Kidney epithelial cell (primary cell): ENCODE measurements at places on chromosomes 11 and 22.

DNA sequence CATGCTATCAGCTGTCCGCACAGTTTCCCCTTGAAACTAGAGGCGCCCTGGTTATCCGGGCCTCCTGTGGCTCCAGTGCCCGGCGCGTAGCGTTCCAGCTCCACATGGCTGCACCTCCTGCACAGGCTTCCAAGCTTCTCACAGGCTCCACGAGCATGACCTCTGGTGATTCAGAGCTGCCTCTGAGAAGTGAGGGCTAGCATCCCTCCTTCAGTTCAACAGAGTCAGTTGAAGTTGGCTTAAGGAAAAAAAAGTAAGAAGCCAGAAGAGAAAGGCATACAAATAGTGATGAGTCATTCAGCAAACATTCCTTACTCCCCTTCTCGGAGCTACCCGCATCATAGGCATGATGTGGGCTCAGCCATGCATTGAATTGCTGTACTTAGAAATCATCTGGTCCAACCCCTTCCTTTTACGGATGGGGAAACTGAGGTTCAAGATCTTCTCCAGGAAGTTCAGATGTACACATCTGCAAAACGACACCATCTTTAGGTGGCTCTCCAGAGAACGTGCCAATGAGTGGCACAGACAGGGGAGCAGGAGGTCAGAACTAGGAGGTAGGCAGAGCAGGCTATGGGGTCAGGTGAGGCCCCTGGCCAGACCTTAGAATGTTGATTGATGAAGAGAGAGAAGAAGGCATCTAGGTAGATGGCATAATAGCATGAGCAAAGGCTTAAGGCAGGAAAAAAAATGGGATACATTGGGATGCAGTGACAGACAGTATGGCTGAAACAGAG, 216.3 kb upstream of the TBCEL start:
- peak; percentile 100 for DNase-seq

- no peak for DNase-seq
Observed at GRCh38 chr11:94036096-94036495, 14.9 kb downstream of the HEPHL1 start.

- DNase-seq = no peak
Observed at GRCh38 chr11:35332524-35332923, 86.8 kb downstream of the SLC1A2 start.

- no peak for DNase-seq
Observed at GRCh38 chr11:75532200-75533048, 6.7 kb upstream of the GDPD5 start.

DNA sequence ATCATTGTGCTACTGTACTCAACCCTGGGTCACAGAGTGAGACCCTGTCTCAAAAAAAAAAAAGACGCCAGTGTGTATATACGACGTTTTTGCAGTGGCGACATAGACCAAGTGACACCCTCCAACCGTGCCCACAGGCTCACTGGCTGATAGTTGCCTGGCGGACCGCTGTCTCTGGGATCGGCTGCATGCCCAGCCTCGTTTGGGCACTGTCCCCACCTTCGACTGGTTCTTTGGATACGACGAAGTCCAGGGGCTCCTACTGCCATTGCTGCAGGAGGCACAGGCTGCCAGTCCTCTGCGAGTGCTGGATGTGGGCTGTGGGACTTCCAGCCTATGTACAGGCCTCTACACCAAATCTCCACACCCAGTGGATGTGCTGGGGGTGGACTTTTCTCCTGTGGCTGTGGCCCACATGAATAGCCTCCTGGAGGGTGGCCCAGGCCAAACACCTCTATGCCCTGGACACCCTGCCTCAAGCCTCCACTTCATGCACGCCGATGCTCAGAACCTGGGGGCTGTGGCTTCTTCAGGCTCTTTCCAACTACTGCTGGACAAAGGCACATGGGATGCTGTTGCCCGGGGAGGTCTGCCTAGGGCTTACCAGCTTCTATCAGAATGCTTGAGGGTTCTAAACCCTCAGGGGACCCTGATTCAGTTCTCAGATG, 1.3 kb downstream of the CSKMT start:
- no peak for DNase-seq

- no peak for DNase-seq
Observed at GRCh38 chr11:17774232-17775034, 39.9 kb downstream of the KCNC1 start.

DNA sequence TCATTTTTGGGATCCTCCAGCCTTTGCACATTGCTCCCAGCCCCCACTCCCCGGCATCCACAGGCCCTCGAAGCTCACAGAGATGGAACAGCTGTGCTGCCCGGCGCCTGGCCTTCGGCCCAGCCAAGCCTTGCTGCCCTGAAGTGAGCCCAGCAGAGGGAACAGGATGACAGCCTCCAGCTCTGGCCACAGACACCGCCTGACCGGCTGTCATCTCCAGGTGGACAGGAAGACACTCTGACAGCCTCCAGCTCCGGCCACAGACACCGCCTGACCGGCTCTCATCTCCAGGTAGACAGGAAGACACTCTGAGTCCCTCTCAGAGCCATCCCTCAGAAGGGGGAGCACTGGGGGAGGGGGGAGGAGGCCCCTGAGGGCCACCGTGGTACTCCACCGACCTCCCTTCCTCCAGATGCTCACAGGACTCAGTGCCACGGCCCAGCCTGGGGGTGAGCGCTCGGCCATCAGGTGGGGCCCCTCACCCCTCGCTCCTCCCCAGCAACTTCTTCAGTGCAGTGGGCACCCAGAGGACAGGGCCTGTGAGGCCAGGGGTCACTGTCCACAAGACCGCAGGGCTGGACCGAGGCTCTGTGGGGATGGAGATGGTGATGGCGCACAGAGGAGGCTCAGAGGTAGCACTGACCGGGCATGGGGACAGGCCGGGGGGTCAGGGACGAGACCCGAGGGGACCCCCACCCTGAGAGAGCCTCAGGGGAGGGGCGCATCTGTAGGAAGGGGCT, 58.6 kb downstream of the BRD1 start:
- DNase-seq = no peak

GRCh38 chr11:66951927-66952337, 6.3 kb downstream of the PC start:
- no peak for DNase-seq

GRCh38 chr22:35781898-35782297, 64.2 kb downstream of the APOL5 start:
- DNase-seq = no peak

- no peak for DNase-seq
Observed at GRCh38 chr11:9947231-9947864, 283.5 kb downstream of the SWAP70 start.

DNA sequence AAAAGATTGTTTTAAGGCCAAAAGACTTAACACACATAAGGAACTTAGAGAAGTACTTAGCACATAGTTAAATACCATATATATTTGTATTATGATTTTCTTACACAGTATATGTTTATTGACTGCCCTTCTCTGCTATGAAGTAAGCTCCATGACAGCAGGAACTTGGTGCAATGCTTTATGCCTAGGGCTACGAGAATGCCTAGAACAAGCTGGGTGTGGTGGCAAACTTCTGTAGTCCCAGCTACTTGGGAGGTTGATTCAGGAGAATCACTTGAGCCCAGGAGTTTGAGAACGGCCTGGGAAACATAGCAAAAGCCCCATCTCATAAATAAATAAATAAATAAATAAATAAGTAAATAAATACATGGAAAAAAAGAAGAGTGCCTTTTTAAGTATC, 1.9 kb downstream of the SLC5A12 start:
- DNase-seq = no peak

- no peak for DNase-seq
Observed at GRCh38 chr11:95972060-95972459, 48.2 kb upstream of the MTMR2 start.

DNA sequence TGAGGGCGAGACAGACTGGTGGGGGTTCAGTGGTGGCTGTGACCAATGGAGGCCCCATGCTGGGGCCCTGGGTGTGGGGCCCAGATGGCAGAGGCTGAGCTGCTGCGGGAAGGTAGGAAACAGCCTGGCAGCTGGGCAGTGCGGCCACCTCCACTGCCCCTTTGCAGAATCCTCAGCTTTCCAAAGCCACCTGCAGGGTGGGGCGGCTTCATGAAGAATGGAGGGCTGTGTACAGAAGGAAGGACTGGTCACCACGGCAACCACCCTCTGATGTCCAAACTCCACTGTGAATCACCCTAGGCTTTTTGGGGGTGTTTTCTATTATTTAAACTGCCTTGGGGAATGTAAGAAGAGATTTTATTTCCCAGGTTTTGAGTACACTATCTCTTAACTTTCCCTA, 166.3 kb upstream of the NAV2 start:
- no peak for DNase-seq
